ENCODE measurements at places on chromosomes 11 and 22. TPM values are rescaled to one million over a fixed set of nuclear protein-coding genes. Genes with fewer than 3 reads are reported as not detected.

DNA sequence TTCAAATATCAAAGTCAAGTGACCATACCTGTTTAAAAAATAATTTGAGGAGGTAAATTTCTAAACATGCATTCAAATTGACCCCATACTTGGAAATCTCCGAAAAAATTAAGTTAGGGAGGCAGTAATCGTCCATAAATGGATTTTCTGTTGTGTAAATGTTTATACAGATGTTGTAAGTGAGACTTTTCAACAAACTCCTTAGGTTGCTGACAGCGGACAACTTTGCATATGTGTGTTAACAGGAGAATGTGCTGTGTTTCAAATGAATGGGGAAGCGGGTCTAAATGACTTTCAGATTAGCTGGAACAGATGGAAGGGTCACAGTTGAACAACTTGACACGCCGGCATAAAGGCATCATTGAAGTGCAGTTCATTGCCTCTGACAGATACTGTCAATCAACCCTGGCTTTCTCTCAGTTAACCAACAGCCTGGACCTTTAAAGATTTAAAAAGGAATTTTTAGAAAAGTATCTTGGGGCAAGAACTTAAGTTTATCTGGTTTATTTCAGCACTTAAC is 98.2 kb upstream of the DBX1 start:
- DNase-seq, result no peak

DNA sequence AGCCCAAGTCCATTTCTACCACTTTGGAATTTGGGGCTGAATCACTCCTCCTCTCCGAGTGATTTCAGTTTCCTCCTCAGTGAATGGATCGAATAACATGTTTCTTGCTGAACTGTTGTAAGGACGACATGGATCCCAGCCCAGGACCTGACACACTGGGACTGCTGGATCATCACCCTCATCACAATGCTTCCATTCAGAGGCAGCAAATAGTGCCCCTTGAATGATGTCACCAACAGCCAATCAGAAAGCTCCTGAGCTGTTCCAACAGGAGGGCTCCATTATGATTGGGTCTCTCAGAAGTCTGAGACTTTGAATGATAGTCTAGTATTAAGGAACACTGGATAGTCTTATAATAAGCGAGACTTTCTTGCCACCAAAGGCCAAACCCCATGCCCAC is 158.9 kb downstream of the MYO18B start:
- no peak for DNase-seq

GRCh38 chr11:17570034-17570433 is 23.0 kb downstream of the OTOG start:
- no peak for DNase-seq

- peak; percentile 90 for DNase-seq
These were observed 10.7 kb downstream of the LSP1 start for GRCh38 chr11:1863352-1864216.

The FGF4 gene
- not detected for total RNA-seq
